ENCODE measurements at places on chromosomes 11 and 22.

- DNase-seq: peak; percentile 53
Measured at GRCh38 chr22:19174106-19175025, 4.2 kb downstream of the SLC25A1 start.

GRCh38 chr11:61733120-61733978 lies 19.1 kb upstream of the MYRF start:
- DNase-seq: peak; percentile 86

- peak; percentile 74 for DNase-seq
Measured at GRCh38 chr11:8913961-8914660, 3.1 kb downstream of the AKIP1 start.

- no peak for DNase-seq
Measured at GRCh38 chr11:8704136-8704535, 21.5 kb downstream of the RPL27A start.

DNA sequence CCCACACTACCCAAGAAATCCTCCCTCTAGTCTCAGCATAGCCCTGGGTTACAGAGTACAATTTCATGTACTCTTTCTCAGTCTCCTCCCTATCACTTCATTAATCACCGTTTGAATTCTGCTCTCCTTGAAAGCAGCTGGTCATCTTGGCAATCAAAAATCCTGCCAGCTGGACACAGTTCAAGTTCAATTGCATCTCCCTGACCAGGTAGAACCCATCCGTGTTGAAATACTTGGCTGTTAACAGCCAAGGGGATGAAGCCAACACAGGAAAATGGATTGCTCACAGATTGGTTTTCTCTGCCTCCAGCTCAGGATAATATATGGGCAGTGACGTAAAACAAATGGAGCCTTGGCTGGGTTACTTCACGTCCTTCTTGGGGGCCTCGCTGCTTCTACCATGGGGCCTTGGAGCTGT lies 55.1 kb upstream of the GRK3 start:
- DNase-seq: no peak

DNA sequence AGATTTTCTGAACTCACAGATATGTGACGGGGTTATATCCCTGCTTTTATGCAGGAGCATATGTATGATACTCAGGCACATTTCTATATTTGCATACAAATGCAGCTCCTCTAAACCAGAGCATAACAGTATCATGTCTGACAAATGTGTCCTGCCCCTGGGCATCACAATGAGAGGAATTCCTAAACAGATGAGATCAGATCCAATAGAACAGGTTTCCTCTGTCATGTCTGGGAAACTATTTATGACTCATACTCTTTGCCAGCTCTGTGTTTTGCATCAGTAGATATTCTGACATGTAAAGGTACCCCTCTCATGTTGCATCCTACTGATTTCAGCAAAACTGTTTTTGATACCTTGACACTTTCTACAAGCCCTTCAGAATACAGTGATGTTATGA lies 29.4 kb downstream of the SYT9 start:
- no peak for DNase-seq

- no peak for DNase-seq
Measured at GRCh38 chr11:109729761-109730160, 307.8 kb downstream of the C11orf87 start.

- DNase-seq: no peak
Measured at GRCh38 chr11:128841461-128842072, 25.5 kb downstream of the KCNJ1 start.

GRCh38 chr11:56911312-56911711 lies 77.4 kb upstream of the OR5AK2 start:
- DNase-seq: no peak

GRCh38 chr11:133162227-133162626 lies 370.1 kb downstream of the OPCML start:
- DNase-seq: no peak

- no peak for DNase-seq
Measured at GRCh38 chr11:133905677-133906156, 51.1 kb downstream of the IGSF9B start.

DNA sequence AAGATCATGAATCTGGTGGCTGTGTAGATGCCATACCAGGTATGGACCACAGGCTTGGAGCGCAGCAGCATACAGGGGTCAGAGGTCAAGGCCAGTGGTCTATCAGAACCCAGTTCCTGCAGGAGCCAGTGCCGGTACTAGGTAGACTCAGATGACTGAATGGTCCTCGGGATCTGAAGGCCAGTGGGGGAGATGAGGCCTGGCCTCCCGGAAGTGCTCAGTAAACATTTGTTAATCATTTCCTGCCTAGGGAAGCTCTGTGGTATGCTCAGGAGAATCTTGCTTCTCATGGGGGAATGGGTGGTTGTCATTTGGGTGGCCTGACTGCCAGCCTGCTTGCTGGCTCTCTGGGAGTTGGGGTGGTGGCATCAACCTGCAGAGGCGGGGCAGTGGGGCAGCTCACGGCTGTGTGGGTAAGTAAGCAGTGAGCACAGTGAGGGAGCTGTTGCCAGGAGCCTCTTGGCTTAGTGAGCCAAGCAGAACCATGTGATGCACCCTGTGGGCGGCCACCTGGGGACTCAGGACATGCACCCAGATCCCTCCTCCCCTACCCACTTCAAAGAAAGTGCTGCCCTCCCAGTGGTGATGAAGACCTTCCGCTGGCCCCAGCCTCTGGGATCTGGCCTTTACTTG lies 33.0 kb downstream of the PTPRJ start:
- no peak for DNase-seq

DNA sequence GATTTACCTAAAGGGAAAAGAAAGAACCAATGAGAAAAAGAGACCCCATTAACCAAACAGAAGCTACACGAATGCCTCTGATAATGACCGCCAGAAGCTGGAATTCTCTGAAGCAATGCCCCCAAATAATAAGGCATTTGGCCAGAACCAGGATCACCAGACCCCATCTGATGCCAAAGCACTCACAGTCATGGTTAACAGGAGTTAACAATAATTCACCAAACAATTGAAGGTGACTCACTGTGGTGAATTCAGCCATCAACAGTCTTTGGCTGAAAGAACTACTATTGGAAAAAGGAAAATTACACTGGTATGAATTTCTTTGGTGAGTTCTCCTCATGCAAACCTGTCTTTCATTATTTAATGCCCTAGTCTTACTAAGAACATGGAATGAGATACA lies 21.9 kb upstream of the NFRKB start:
- no peak for DNase-seq

GRCh38 chr11:36156161-36156816 lies 132.9 kb downstream of the COMMD9 start:
- DNase-seq: no peak

DNA sequence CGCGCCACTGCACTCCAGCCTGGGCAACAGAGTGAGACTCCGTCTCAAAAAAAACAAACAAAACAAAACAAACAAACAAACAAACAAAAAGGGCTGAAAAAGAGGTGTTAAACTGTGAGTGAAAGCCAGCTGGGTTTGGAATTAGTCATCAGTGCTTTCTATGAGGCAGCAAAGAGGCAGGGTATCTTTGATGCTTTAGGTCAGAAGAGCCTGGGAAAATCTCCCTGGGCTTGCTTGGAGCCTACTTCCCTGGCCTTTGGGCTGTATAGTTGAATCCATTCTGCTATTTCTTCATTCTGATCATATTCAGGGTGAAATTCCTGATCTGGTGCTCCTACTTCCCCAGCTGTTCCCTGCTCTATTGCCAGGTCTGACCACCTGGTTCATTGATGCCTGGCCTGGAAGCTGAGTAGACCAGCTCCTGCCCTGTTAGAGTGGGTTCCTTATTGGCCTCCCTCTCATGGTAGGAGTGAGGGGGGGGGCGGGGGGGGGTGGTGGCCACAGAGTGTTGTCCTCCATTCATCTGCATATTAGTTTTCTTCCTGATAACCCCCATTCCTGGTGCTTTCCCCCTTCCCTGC lies 65.6 kb downstream of the INSC start:
- DNase-seq: peak; percentile 50

DNA sequence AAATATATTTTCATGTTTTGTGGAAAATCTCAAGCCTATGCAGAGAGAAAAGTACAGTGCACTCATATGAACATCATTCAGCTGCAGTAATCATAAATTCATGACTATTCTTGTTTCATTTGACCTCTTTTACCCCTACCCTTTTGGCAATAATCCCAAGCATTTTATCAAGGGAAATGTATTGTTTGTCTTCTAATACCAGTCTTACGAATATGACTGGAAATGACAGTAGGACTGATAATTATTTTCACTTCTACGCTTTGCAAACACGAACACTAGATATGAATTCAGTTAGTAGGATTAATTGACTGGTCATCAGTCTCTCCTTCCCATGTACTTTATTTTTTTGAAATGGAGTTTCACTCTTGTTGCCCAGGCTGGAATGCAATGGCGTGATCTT lies 90.3 kb downstream of the MTMR3 start:
- no peak for DNase-seq

- no peak for DNase-seq
Measured at GRCh38 chr11:106202935-106203620, 125.6 kb downstream of the AASDHPPT start.

- DNase-seq: no peak
Measured at GRCh38 chr11:23759489-23759888, 737.4 kb upstream of the LUZP2 start.

- peak; percentile 32 for DNase-seq
Measured at GRCh38 chr22:50186761-50187523, 1.2 kb downstream of the TRABD start.

DNA sequence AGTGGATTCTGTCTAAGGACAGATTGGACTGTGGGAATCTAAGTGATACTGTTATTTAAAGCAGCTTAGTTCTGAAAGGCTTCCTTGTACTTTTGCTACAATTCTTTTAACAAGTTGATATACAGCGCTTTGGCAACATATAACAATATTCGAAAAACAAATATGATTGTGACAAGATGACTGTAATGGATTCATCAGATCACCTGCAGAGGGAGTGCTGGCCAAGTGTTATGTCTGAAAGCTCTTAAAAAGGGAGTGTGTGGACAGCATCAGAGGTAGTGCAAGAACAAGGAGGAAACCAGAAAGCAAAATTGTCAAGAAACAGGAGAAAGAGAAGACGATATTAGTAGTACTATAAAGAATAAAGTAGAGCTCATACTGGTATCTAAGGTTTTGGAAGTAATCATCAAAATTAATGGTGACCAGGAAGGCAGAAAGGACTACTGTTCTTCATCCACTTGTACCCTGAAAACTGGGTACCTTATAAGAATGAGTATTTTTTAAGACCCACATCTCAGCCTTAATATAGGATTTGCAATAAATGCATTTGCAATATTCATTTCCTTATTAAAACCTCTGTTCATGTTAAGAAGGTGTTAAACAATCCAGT lies 1112.0 kb upstream of the CCDC90B start:
- DNase-seq: peak; percentile 0

DNA sequence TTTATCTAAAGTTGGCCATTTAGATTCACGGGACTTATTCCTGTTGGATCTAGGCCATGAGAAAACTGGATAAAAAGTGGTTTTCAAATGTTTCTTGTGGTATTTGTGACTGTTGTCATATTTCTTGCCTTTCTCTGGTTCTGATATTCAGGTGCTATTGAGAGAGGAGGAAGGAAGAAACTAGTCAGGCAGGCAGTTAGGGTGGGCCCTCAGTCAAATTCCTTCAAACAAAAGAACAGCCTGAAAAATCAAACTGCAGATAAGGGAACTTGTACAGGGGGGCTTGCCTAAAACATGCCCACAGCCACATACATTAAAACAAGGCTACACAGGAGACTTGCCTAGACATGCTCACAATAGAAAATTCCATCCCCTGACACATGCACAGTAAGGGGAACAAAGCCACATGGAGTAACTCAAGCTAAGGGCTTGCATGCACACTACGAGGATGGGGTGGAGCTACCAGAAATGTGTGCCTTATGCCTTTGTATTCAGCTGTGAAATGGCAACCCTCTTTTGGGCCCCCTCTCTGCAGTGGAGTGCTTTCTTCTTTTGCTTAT lies 18.2 kb downstream of the NCR3LG1 start:
- no peak for DNase-seq

DNA sequence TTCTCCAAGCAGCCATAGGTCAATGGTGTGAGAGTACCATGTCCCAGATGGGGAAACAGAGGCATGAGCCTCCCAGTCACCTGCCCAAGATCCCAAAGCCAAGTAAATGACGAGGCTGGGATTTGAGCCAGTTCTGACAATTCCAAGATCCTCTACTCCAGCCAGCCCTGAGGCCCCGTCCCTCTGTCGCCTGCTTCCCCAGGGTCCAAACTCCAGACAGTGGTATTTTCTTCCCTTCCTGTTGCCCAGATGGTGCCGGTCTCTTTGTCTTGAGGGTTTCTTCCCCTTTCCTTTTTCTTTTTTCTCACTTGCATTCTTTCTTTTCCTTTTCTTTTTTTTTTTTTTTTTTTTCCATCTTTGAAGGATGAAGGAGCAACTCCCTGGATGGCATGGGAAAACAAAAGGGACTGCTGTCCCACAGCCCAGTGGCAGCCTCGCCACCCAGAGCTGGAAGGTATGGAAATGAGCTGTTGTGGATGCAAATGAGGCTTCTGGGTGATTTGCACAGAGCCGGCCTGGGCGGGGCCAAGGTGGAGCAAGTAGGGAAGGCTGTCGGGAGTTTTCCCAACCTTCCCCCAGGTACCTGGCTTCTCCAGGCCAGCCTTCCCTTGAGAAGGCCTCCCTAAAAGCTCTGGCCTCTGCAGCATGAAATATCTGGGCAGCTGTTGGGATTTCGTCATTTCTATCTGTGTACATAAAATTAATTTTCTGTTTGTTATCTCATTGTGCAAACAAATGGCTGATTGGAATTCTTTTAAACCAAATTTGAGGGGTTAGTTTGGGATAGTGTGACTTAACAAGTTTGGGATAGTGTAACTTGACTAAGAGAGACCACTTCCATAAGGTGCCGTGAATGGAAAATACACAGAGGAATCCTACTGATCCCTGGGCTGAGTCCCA lies 146.8 kb downstream of the MN1 start:
- DNase-seq: peak; percentile 85

DNA sequence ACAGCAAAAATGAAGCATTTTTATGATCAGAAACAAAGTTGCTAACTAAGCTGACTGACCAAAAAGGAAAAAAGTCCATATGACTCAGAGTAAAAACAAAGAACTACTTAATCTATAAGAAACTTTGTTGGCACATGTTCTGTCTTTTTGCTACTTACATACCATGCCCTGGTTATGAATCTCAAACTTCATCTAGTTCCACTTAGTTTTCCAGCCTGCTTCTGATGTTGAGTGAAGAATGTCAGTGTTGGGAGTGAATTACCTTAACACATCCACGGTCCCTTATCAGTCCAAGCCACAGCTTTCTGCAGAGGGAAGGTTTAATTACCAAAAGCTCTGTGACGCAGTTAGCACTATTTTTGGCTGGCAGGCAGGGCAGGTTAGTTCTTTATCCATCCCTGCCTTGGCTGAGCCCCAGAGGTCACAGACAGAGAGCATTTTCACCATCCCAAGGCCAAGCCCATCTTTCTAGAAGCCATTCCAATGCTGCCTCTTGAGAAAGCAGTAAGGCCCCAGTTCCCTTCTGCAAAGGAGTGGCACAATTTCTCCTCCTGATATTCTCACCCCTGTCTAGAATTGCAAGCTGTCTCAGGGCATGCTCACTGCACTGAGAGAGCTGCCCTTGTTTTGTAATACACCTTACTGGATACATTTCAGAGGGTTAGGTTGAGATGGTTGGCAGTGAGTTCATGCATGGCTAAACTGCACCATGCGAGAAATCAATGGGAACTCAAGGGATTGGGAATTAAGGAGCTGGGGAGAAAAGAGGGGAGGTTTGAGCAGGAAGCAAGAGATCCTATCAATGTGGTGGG lies 67.1 kb downstream of the SLC1A2 start:
- no peak for DNase-seq

- peak; percentile 31 for DNase-seq
Measured at GRCh38 chr11:96062134-96062533, 138.2 kb upstream of the MTMR2 start.

GRCh38 chr11:88315981-88316441 lies 21.5 kb downstream of the CTSC start:
- no peak for DNase-seq

- no peak for DNase-seq
Measured at GRCh38 chr11:83760932-83761331, 474.8 kb upstream of the CCDC90B start.
